Endothelial cell (in vitro differentiated cells): ENCODE measurements at places on chromosomes 3 and 15.

DNA sequence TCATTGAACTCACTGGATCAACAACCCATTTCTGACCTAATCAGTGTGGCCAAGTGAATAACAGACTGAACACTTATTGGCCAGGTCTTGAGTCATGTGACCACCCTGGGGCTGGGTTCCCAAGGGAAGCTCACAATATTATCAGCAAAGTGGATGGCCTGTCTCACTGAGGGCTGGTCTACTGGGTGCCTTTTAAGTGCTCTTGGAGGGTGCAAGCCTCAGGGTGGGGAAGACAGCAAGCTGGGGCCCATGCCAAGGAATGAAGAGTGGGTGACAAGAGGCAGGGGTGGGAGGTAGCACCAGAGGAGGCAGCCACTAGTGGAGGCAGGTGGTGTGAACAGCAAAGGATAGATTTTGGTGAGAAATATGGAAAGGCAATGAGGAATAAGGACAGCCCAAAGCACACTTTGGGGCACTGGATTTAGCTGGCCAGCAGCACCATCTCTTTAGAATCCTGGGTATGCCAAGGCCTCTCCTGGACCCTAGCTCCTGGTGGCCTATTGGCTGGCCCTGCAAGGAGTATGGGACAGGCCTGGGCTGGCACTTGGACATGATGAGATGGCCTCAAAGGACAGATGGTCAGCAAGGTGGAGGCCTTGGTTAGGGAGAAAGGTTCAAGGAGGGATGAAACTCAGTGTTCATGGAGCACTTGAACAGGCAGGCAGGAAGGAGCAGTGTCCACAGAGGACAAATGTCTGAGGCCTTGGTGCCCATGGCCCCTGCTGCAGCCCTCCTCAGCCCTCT lies 34.2 kb downstream of the HMCES start:
- H3K4me3 ChIP-seq, result peak overlapping the region; percentile 52
- peaks cover 14% of the 10 kb centered on the region for H3K36me3 ChIP-seq
- H3K4me1 ChIP-seq, result peaks cover 5% of the 10 kb centered on the region
- DNase-seq, result no peak
- H3K27ac ChIP-seq, result peak overlapping the region; percentile 75

GRCh38 chr3:175326041-175326440 lies 466.9 kb downstream of the NAALADL2 start:
- H3K27me3 ChIP-seq, result no peaks in the 10 kb centered on the region
- no peak for DNase-seq
- no peaks in the 10 kb centered on the region for H3K36me3 ChIP-seq
- H3K4me3 ChIP-seq, result no peak overlapping the region
- H3K4me1 ChIP-seq, result no peaks in the 10 kb centered on the region

DNA sequence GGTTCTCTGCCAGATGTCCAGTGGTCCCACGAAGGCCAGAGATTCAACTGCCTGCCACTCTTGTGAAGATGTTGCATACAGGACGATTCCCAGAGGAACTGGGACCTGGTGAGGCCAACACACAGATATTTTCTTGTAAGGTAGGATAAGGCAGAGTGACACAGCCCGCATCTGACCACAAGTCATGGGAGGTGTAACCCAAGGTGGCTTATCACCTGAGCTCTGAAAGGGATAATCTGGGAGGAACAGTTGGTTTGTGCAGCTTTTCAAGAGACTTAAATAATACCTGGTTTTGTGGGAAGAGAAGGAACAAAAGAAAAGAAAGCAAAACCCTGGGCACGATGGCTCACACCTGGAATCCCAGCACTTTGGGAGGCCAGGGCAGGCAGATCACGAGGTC lies 39.8 kb upstream of the NR2F2 start:
- peaks cover 8% of the 10 kb centered on the region for H3K4me1 ChIP-seq
- DNase-seq, result no peak
- no peaks in the 10 kb centered on the region for H3K36me3 ChIP-seq

- H3K4me3 ChIP-seq, result no peak overlapping the region
- H3K27ac ChIP-seq, result no peak overlapping the region
- no peaks in the 10 kb centered on the region for H3K4me1 ChIP-seq
Measured at GRCh38 chr3:95210878-95211277, 1148.0 kb downstream of the NSUN3 start.

GRCh38 chr3:96657710-96658109 lies 156.7 kb upstream of the EPHA6 start:
- no peak for DNase-seq
- H3K4me1 ChIP-seq, result no peaks in the 10 kb centered on the region
- no peak overlapping the region for H3K4me3 ChIP-seq
- H3K27me3 ChIP-seq, result no peaks in the 10 kb centered on the region
- no peak overlapping the region for H3K27ac ChIP-seq

DNA sequence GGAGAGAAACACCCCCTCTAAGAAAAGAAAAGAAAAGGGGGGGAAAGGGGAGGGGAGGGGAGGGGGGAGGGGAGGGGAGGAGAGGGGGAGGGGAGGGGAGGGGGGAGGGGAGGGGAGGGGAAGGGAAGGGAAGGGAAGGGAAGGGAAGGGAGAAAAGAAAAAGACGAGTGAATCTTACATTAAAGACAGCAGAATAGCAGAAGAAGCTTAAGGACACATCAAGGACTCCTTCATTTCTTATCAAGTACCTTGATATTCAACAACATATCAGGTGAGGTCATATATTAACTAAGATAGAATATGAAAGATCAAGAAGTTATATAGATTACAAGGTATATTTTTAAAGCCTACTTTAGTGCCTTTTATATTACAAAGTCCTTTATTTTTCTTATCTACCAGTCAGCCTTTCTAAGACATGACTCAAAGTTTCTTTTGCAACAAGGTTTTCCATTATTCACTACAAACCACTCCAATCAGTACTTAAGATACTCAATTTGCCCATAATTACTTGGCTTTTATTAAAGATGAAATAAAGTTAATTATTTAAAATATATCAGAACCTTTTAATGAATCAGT lies 17.7 kb upstream of the AADAC start:
- no peaks in the 10 kb centered on the region for H3K27me3 ChIP-seq
- no peak overlapping the region for H3K4me3 ChIP-seq
- H3K27ac ChIP-seq, result no peak overlapping the region
- no peaks in the 10 kb centered on the region for H3K4me1 ChIP-seq
- no peaks in the 10 kb centered on the region for H3K36me3 ChIP-seq

DNA sequence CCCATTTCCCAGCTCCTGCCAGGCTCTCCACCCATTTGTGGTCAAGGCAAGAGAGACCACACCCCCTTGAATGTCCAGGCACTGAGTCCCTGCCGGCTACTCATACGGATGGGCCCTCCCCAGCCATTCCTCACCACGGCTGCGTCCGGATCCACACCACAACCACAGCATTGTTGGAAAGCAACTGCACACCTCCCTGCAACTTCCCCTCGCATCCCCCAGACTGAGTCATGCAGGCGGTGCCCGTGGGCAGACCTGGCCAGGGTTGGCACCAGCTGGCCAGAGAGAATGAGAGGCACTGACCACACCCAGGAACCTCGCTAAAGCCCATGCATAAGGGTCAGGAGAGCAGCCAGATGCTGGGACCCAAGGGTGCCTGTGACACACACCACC lies 30.5 kb downstream of the LOXL1 start:
- peaks cover 15% of the 10 kb centered on the region for H3K27me3 ChIP-seq
- H3K36me3 ChIP-seq, result no peaks in the 10 kb centered on the region
- no peak for DNase-seq
- H3K4me3 ChIP-seq, result no peak overlapping the region
- H3K4me1 ChIP-seq, result peaks cover 19% of the 10 kb centered on the region

DNA sequence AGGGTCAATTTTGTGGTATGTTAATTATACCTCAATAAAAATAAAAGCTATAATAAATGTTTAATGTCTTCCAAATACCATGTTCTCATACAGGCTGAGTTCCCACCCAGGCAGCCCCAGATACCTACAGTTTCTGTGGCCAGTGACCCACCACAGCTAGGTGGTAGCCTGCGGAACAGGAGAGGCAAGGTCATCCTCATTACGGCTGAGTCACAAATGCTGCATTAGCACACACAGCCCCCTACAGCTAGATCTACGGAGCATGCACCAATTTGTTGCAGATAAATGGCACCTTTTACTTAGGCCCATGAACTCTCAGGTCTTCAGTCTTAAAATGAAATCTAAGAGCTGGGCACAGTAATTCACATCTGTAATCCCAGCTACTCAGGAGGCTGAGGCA lies 5.1 kb downstream of the SPATA12 start:
- no peak overlapping the region for H3K27ac ChIP-seq
- H3K27me3 ChIP-seq, result peaks cover 8% of the 10 kb centered on the region
- no peak for DNase-seq
- H3K36me3 ChIP-seq, result peaks cover 7% of the 10 kb centered on the region

- H3K4me1 ChIP-seq, result peaks cover 65% of the 10 kb centered on the region
- H3K36me3 ChIP-seq, result no peaks in the 10 kb centered on the region
- no peak for DNase-seq
- H3K27me3 ChIP-seq, result peaks cover 12% of the 10 kb centered on the region
- H3K27ac ChIP-seq, result no peak overlapping the region
Measured at GRCh38 chr3:194308601-194309449, 42.3 kb downstream of the CPN2 start.

- H3K36me3 ChIP-seq, result no peaks in the 10 kb centered on the region
- H3K4me3 ChIP-seq, result no peak overlapping the region
- H3K4me1 ChIP-seq, result peaks cover 13% of the 10 kb centered on the region
- no peaks in the 10 kb centered on the region for H3K27me3 ChIP-seq
Measured at GRCh38 chr3:54447427-54447826, 325.1 kb downstream of the CACNA2D3 start.

DNA sequence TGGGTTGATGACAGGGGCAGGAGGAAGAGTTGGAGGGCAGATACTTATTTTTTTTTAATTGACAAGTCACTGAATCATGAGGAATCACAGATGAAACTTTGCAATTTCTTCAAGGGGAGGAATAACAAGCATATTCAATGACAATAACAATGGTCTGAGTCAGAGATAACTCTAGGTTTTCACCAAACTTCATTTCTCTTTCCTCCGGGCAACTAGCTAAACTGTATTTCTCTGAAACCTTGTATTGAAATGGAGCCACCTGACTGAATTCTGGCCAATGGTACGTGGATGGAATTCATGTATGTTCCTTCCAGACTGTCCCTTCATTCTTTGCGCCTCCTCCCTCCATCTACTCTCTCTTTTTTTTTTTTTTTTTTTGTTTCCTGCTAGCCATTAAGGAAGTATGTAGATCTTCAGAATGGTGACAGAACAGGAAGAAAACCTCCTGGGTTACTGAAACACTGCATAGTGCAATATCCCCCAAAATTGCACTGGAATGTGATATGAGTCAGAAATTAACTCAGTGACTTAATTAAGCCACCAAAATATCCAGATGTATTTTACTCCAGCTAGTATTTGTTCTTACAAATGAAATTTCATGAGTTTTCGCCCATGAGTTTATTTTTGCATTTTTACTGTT lies 495.4 kb downstream of the OTOL1 start:
- H3K4me1 ChIP-seq, result no peaks in the 10 kb centered on the region
- no peak overlapping the region for H3K4me3 ChIP-seq
- H3K36me3 ChIP-seq, result no peaks in the 10 kb centered on the region
- no peak overlapping the region for H3K27ac ChIP-seq
- no peak for DNase-seq

DNA sequence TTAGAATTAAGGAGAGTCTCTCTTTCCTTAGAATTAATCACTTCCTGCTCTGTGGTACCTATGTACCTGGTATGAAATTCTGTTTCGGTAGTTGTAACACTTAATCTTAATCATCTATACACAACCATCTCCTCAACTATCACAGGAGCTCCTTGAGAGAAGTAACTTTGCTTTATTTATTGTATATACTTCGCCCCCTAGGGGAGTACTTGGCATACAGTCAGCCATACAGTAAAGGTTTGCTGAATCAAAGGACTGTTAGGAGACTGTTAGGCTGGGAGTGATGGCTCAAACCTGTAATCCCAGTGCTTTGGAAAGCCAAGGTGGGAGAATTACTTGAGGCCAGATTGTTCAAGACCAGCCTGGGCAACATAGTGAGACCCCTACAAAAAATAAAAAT lies 44.7 kb downstream of the RORA start:
- no peaks in the 10 kb centered on the region for H3K4me1 ChIP-seq
- DNase-seq, result no peak
- no peaks in the 10 kb centered on the region for H3K27me3 ChIP-seq
- no peak overlapping the region for H3K27ac ChIP-seq

DNA sequence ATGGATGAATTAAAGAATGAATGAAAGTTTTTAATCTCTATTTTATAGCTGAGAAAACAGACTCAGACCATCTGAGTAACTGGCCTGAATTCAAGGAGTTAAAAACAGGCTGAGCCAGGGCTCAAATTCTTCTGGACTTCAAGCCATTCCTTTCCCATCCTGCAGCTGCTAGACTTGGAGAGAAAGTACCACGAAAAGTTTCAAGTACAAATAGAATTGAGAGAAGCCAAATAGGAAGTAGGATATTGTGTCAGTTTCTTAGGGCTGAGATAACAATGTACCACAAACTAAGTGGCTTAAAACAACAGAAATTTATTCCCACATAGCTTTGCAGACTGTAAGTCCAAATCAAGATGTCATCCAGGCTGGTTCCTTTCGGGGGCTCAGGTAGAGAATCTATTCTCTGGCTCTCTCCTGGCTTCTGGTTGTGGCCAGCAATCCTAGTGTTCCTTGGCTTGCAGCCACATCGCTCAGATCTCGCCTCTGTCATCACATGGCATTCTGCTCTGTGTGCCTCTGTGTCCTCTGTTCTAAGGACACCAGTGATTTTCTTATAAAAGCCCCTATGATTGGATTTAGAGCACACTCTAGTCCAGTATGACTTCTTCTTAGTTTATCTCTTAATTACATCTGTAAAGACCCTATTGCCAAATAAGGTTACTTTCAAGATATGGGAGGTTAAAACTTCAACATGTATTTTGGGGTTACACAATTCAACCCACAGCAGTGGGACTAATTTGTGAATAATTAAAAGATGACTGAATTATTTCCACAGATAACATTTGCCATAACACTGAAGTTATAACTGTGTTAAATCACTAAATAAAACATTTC lies 25.7 kb upstream of the GOLIM4 start:
- no peaks in the 10 kb centered on the region for H3K27me3 ChIP-seq
- H3K36me3 ChIP-seq, result no peaks in the 10 kb centered on the region
- no peak overlapping the region for H3K27ac ChIP-seq

GRCh38 chr3:171833789-171834460 lies 9.2 kb upstream of the TMEM212 start:
- H3K4me3 ChIP-seq, result no peak overlapping the region
- H3K36me3 ChIP-seq, result no peaks in the 10 kb centered on the region
- peaks cover 33% of the 10 kb centered on the region for H3K4me1 ChIP-seq
- no peaks in the 10 kb centered on the region for H3K27me3 ChIP-seq
- peak overlapping the region; percentile 62 for H3K27ac ChIP-seq

- H3K4me3 ChIP-seq, result no peak overlapping the region
- no peak for DNase-seq
- H3K36me3 ChIP-seq, result no peaks in the 10 kb centered on the region
- H3K27ac ChIP-seq, result no peak overlapping the region
Measured at GRCh38 chr3:109927726-109928125, 590.4 kb upstream of the DPPA4 start.

DNA sequence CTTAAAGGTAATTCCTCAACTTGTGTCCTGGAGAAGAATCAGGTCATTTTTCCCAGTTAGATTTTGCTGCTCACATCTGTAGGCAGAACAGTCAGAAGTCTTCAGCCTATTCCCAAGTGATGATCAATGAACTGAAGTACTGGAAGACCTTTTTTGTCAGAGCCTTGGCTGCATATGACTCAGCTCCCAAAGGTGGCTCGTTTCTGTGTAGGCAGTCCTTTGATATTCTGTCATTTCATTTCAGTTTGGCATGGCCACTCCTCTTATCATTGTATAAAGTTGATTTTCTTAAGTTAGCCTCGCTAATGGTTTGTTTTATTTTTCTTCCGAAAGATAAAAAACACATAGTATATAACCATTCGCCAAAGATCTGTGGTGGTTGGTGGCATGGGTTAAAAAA lies 90.7 kb downstream of the KLHL25 start:
- H3K36me3 ChIP-seq, result peaks cover 15% of the 10 kb centered on the region
- H3K27me3 ChIP-seq, result peaks cover 10% of the 10 kb centered on the region
- no peak overlapping the region for H3K27ac ChIP-seq
- no peak for DNase-seq
- peaks cover 63% of the 10 kb centered on the region for H3K4me1 ChIP-seq
